ENCODE measurements at places on chromosomes 4 and X.

GRCh38 chrX:44019911-44020310 is 46.7 kb upstream of the NDP start:
- no peak for DNase-seq

- DNase-seq = no peak
Observed at GRCh38 chr4:131081069-131081468, 1985.1 kb downstream of the C4orf33 start.

GRCh38 chr4:81758574-81759264 is 287.0 kb upstream of the RASGEF1B start:
- no peak for DNase-seq

DNA sequence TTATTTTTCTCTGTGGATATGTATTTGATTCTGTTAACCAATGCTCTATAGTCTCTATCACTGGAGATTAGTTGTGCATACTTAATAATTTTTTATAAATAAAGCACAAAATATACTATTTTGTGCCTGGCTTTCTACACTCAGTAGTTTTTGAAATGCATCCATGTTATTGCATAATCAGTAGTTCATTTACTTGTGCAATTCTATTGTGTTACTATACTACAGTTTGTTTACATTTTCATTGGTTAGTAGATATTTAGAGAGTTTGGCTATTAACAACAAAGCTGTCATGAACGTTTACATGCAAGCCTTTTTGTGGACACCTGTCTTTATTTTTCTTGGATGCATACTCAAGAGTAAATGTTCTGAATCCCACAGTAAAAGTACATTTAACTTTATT is 265.0 kb upstream of the FAT4 start:
- peak; percentile 24 for DNase-seq

DNA sequence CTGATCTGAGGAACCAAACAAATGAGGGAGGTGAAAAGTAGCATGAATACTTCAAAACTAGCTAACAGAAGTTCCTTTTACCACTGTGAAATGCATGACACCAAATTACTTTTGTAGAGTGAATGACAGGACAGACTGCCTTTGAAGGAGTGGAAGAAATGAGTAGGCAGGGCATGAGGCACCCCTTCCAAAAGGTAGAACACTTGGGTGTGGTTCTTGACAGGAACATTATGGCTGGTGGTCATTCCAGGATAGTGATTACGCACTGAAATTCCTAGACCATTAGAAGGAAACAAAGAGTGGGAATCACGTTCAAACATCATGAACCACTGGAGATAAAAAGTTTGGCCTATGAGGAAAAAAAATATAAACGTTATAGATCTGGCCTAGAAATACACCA is 4.9 kb downstream of the HUWE1 start:
- DNase-seq = no peak

- DNase-seq = no peak
Observed at GRCh38 chr4:1099270-1099669, 14.1 kb downstream of the RNF212 start.

GRCh38 chr4:177251237-177251636 is 58.4 kb upstream of the NEIL3 start:
- no peak for DNase-seq

GRCh38 chr4:174521800-174522182 is 497 bp downstream of the HPGD start:
- no peak for DNase-seq

DNA sequence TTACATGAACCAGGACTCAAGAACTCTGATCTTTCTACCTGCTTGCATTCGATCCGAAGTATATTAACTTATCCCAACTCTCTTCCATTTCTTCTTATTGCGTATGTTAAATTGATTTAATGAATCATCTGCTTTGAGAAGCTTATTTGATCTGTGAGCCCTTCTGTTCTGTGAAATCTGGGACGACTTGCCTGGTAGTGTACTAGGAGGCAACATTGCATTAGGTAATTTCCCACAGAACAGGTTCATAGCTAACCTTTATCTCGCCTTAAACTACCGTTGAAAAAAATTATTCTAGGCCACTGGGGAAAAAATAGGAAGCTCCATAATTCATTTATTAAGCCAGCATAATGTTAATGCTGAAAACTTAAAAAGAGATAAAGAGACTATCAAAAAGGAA is 67.2 kb upstream of the MAB21L2 start:
- no peak for DNase-seq

GRCh38 chr4:64001229-64001898 is 407.9 kb downstream of the TECRL start:
- DNase-seq = no peak

- no peak for DNase-seq
Observed at GRCh38 chr4:55475394-55476243, 71.1 kb downstream of the CLOCK start.

- DNase-seq = no peak
Observed at GRCh38 chrX:120306630-120307029, 4.6 kb downstream of the TMEM255A start.

DNA sequence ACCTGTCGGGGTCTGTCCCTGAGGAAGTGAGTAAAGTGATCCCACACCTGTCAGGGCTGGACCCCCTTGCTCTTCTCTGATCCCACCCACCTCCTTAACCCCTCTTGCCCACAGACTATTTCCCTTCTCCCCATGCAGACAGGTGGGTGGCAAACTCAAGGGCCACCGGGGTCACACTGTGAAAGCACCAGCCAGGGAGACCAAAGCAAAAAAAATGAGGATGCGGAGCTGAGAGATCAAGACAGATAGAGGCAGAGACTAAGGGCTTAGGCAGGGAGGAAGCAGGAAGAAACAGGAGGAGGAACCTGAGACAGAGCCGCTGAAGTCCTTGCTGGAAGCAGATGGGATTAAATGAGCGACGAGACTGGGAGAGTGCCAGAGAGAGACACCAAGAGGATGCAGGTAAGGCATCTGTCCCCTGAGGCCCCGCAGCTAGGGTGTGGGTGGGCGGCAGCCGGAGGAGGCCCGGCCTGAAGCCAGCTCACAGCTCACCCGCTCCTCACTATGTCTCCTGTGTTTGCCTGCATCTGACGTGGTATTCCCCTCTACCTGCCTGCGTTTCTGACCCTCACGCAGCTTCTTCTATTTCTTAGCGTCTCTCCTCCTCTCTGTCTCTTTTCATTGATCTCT is 7.2 kb downstream of the TIMM17B start:
- no peak for DNase-seq

DNA sequence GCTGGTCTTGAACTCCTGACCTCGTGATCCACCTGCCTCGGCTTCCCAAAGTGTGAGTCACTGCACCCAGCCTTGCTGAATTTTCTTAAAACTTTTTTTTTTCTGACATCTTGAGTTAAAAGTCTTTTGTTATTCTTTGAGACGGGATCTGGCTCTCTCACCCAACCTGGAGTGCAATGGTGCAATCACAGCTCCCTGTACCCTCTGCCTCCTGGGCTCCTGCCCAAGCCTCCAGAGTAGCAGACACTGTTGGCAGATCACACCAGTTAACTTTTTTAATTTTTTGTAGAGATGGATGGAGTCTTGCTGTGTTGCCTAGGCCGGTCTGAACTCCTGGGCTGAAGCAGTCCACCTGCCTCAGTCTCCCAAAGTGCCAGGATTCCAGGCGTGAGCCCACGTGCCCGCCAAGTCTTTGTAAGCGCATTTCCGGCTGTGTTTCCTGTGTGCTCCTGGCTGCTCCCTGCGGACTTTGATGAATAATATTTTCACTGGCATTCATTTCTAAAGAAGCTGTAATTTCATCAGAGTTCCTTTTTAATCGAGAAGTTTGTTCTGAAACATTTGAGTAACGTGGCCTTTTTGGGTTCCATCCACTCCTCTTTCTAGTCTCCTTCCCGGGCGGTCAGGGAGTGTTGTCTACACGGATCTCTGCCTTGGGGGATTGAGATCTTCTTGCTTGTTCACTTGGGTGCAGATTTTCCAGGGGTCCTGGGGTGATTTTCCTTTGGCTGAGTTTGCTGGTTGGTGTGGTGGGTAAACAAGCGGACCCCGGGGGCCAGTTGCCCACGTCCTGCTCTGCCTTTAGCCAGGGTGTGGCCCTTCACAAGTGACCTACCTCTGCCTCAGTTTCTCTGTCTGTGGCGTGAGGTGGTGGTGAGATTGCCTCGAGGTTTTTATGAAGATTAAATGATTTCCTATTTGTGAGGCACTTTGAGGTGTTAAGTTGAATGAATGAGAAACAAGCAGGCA is 44.4 kb downstream of the PCGF3 start:
- DNase-seq = peak; percentile 93

Measured in fibroblast of the conjunctiva (primary cell).